T-cell (primary cell): ENCODE measurements at places on chromosomes 1 and 21.

- no peak for DNase-seq
Measured at GRCh38 chr21:35136586-35137219, 87.6 kb upstream of the RUNX1 start.

GRCh38 chr1:235421751-235422150 lies 54.5 kb downstream of the TBCE start:
- DNase-seq, result no peak

GRCh38 chr1:176656257-176656995 lies 193.5 kb downstream of the PAPPA2 start:
- DNase-seq, result no peak

GRCh38 chr1:75273110-75273509 lies 138.9 kb downstream of the LHX8 start:
- no peak for DNase-seq

DNA sequence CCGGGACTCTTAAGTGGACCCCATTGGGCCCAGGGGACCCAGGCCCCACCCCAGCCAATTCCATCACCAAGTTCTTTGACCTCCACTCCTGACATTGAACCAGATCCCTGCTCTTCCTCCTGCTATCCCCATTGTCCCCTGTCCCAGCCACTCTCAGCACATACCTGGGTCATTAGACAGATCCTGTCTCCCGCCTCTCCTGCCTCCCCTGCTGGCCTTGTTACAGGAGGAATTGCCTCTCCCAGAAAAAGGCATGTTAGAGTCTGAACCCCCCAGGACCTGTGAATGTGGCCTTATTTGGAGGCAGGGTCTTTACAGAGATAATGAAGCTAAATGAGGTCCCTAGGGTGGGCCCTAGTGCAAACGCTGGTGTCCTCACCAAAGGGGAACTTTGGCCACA lies 301.9 kb downstream of the NPHP4 start:
- no peak for DNase-seq

DNA sequence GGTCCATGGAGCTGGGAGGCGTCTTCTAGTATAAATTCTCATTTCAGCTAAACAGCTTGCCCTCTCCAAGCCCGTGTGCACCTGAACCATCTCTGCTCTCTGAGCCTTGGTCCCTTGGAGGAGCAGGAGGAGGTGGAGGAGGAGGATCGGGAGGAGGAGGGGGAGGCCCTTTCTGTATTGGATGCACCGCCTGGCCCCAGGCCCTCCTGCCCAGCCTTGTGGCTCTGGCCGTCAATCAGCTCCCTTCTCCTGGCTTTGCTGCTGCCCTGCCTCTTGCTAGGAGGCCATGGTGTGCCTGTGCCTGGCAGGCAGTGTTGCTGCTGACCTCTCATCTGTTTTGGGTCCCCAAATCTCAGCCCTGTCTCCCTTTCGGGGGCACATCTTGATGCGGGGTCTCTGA lies 9.0 kb downstream of the COL18A1 start:
- no peak for DNase-seq

DNA sequence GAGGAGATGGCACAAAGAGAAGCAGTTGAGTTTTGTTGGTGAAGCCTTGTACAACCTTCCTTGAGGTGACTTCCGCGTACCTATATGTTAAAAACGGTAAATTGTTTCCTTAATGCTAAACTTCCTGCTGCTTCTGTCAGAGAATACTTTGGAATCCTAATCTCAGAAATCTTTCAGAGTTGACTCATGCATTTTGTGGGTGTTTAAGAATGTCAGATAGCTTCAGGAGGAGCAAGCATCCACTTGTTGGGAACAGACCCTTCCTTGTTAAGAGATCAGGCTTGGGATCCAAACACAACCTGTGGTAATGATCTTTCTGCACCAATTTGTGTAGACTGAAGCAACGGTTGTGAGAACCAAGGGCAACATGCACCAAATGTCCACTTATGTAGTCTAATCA lies 29.5 kb downstream of the AK4 start:
- DNase-seq, result no peak
